ENCODE measurements at places on chromosomes 6 and 20.

DNA sequence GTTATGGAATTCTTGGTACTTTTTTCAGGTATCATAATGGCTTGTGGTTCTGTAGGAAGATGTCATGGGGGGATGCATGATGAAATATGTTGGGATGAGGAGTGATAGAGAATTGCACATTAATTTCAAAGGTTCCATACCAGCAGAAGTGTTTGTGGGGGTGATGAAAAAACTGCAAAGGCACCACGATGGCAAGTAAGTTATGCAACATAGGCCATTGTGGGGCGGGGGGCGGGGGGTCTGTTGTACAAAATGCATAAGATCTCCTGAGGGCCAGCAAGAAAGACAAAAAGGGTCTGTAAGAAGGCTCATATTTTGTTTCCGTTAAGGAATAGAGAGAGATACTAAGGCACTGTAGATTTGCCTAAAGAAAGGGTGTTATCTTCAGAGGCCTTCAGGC is 26.2 kb downstream of the PLEKHG1 start:
- no peak for DNase-seq

- no peak for DNase-seq
These were observed 215.8 kb upstream of the CITED2 start for GRCh38 chr6:139590206-139590605.

GRCh38 chr6:25462235-25462897 is 183.2 kb downstream of the CARMIL1 start:
- no peak for DNase-seq

DNA sequence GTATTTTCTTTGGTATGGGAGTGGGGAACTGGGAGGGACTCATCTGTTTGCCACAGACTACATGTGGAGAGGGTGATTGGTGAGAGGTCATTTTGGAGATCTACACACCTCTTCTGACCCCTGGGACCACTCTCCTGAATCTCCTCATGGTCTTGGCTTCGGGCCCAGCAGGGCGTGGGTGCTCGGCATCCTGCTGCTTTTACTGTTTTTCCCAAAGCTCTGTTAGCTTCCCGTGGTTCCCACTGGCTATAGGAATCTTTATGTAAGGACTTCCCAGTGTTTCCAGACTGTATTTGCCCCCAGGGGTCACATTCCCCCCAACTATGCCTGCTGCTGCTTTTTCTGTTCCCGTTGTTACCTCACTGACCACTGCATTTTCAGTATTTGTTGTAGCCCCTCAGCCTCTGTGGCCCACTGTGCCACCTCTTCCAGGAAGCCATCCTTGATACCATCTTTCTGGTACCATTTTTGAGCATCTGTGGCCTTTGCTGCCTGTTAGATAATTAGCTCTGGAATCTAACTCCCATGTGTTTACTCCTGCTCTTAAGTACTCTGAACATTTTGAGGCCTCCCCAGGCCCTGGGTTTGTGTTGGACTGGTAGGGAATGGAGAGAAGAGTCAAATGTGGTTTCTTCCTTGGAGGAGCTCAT is 14.9 kb downstream of the PLCG1 start:
- no peak for DNase-seq

DNA sequence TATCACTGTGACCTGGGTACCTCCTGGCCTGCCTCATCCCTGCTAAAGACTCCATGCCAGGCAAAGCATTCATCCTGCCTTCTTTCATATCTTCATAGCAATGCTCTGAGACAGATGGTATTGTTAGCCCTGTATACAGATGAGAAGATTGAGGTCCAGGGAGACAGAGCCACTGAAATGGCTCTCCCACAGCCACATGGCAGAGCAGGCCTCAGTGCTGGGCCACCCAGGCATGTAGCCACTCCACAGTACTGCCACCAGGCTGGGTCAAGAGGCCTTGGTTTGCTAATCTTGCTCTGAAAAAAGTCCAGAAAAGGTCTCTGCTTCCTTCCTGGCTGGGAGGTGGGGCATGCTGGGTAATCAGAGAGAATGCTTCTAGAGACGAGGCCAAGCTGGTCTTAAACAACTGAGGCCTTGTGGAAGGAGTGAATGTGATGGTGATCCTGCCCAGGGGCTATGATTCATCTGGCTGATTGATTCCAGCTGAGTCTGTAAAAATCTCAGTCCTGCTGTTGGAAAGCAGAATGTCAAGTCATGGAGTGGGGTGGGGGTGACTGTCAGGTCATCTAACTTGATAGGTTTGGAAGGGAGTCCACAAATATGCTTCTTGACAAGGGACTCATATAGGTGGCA is 29.8 kb downstream of the HM13 start:
- no peak for DNase-seq

Data from CD8-positive, alpha-beta memory T cell (primary cell).